RPMI8226 (cell line): ENCODE measurements at places on chromosomes 2 and 18.

GRCh38 chr2:2252179-2252578 lies 78.9 kb downstream of the MYT1L start:
- DNase-seq, result no peak

DNA sequence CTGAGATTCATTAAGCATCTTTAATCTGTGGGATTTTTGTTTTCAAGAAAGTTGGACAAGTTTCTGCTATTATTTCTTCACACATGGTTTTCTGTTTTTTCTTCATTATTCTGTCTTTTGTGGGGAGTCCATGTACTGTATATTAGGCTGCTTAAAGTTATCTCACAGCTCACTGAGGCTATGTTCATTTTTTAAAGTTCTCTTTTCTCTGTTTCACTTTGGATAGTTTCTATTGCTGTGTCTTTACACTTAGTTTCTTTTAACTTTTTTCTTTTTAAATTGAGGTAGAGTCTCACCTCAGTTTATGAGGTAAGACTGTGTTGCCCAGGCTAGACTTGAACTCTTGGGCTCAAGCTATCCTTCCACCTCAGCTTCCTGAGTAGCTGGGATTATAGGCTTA lies 8.6 kb downstream of the OSBPL6 start:
- DNase-seq, result no peak

GRCh38 chr2:129748653-129749052 lies 230.8 kb upstream of the RAB6C start:
- DNase-seq, result peak; percentile 5

DNA sequence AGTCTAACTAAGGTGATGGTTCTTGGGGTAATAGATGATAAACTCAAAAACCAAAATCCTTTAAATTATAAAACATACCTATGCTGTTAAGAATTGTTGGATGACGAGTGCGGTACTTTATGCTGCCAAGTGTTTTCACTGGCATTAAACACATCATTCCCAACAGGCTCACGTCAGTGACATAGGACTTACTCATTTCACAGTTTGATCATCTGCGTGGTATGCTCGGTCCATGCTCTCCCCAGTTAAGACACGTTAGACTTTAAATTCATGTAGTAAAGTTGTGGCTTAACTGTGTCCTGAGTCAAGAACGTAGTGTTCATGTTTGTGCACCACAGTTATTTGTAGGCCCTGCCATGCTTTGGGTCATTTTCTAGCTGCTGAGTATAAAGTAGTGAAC lies 125.6 kb upstream of the MYT1L start:
- DNase-seq, result no peak

DNA sequence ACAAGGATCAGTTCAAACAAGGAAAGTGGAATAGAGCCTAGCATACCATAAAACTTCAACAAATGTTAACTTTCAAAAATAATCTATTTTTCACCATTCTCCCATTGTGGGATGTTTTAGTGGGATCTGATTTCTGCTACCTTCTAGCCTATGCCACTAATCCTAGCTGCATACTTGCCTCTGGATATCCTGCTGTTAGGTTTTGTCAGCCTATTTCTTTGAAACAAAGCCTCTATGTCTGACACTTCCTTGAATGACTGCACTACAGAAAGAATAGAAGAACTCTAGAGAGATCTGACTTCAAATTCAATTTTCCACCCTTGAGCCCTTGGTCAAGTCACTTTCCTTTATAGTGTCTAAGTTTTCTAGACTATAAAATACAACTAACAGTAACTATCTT lies 291.5 kb downstream of the PTH2R start:
- no peak for DNase-seq

DNA sequence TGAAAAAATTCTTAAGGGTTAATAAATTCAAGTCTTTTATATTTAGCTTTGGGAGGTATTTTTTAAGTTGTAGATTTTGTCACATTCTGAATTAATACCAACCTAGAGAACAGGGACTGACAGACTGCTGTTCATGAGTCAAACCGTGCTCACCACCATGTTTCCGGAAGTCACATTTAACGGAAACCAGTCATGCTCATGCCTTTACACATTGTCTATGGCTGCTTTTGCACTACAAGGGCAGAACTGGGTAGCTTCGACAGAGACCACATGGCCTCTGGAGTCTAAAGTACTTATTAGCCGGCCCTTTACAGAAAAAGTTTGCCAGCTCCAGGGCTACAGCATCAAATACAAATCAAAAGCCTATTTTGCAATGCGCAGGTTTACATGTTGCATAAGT lies 33.3 kb downstream of the LONRF2 start:
- DNase-seq, result no peak

- DNase-seq, result no peak
These were observed 35.1 kb upstream of the MPP4 start for GRCh38 chr2:201733544-201733943.

DNA sequence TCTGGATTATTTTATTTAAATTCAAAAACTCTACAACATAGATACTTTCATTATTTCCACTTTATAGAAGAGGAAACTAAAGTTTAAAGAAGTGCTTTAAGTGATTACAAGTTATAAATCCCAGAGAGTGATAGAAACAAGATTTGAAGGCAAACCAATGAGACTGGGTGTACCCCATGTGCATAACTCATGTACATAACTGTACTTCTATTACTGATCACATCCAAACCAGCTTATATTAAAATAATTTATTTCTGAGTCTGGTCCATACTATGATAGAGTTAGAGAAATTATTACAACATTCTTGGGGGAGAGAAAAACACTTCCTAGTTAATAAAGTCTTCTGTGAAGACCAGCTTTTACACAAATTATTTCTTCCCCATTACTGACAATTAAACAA lies 221.4 kb downstream of the EXOC6B start:
- no peak for DNase-seq

- DNase-seq, result no peak
These were observed 1.2 kb downstream of the RMP24 start for GRCh38 chr18:35973650-35974049.

GRCh38 chr2:27591745-27592144 lies 8.9 kb downstream of the ZNF512 start:
- no peak for DNase-seq

- DNase-seq, result no peak
These were observed at the start of gene DCTN1 for GRCh38 chr2:74379851-74380789. Gene DCTN1 (minus strand): TSS chr2:74380311. CDS start chr2:74380037, 274 bp downstream.

GRCh38 chr18:36759167-36759776 lies 69.5 kb downstream of the TPGS2 start:
- DNase-seq, result no peak

DNA sequence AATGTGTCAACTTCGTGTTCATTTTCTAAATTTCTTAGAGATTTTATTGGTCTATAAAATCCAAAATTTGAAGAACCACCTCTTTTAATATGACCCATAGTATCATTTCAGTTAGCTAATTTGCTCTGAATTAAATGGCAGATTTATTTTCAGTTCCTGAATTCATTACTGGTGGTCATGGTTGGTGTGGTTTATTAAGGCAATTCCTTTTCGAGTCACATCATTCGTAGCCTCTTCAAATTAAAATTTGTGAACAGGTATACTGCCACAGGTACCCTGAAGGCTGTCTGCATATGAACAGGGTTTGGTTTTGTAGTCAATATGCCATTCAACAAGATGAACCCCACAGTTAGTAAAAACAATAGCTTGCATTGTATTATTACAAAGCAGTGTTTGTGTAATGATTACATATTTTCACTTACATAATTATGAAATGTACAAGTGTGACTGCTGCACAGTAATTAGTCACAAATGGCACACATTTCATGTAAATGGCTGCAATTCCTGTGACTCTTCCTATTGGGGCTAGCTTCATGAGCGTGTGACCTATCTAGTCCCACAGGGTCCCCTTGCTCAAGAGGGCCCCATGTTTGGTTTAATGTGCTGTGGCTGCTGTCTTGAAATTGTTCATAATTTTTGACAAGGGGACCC lies 48.9 kb downstream of the CDC42EP3 start:
- DNase-seq, result no peak

GRCh38 chr2:223532161-223532560 lies 70.0 kb downstream of the SCG2 start:
- DNase-seq, result no peak

- no peak for DNase-seq
These were observed 1113.0 kb downstream of the BCL11A start for GRCh38 chr2:59440491-59440890.

GRCh38 chr2:28128281-28128950 lies 237.9 kb downstream of the BABAM2 start:
- no peak for DNase-seq
